ENCODE measurements at places on chromosomes 3 and 15. TPM values are rescaled to one million over a fixed set of nuclear protein-coding genes. Genes with fewer than 3 reads are reported as not detected.

DNA sequence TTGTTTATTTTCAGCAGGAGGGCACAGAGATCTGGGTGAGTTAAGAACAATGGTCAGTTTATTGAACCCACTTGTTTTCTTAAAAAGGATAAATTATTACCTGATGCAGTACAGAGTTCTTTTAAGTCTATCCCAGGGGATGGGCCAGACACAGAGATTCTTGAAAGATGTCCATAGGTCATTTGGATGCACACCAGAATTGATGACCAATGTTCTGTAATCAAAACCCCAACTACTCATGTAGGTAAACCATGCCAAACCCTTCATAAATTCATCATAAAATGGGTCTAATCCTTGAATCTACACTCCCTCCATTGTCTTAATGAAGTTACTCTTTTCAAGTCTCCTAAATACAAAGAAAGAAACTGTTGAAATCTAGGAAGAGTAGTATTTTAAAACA lies 273.0 kb upstream of the COL8A1 start:
- no peaks in the 10 kb centered on the region for H3K36me3 ChIP-seq
- no peak for DNase-seq
- H3K4me1 ChIP-seq: no peaks in the 10 kb centered on the region
- H3K27ac ChIP-seq: no peak overlapping the region
- no peaks in the 10 kb centered on the region for H3K27me3 ChIP-seq

GRCh38 chr3:100008081-100008698 lies 106.1 kb downstream of the FILIP1L start:
- H3K4me3 ChIP-seq: no peak overlapping the region
- peaks cover 5% of the 10 kb centered on the region for H3K4me1 ChIP-seq
- H3K27ac ChIP-seq: peak overlapping the region; percentile 38
- peak; percentile 59 for DNase-seq
- H3K27me3 ChIP-seq: no peaks in the 10 kb centered on the region

DNA sequence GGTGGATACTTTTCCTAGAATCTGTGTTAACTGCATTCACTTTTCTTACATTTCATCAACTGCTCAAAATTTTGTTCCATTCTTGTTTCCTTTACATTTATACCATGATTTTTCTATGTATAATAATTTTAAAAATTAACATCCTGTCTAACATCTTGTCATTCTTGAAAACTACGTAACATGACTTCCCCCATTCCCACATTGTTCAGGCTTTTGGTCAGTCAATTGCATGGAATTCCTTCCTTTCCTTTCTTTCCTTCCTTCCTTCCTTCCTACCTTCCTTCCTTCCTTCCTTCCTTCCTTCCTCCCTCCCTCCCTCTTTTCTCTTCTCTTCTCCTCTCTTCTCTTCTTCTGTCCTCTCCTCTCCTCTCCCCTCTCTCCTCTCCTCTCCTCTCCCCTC lies 220.7 kb upstream of the TP63 start:
- no peak overlapping the region for H3K4me3 ChIP-seq
- DNase-seq: no peak
- no peaks in the 10 kb centered on the region for H3K27me3 ChIP-seq
- H3K27ac ChIP-seq: no peak overlapping the region
- peaks cover 2% of the 10 kb centered on the region for H3K4me1 ChIP-seq

GRCh38 chr3:153958635-153959595 lies 162.3 kb upstream of the ARHGEF26 start:
- H3K36me3 ChIP-seq: no peaks in the 10 kb centered on the region
- H3K4me3 ChIP-seq: no peak overlapping the region
- no peaks in the 10 kb centered on the region for H3K27me3 ChIP-seq
- H3K27ac ChIP-seq: peak overlapping the region; percentile 80

The AADAC gene
- not detected for polyA plus RNA-seq

DNA sequence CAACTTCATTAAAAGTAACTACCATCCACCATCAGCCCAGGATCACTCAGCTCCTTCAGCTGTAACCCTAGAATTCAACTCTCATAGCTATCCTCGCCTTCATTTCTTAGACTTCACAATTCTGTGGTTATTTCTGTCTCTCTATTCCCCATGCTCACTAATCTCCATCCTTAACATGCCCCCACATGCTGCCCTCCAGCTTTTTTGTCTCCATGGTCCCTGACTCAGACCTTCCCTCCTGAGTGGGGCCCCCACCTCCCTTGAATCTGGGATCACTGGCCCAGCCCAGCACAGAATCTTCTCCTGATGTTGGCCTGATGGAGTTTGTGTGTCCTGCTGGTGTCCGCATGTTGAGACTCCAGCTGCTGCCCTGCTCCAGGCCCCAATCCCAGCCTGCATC lies 41.7 kb downstream of the CHST14 start:
- no peak overlapping the region for H3K27ac ChIP-seq
- H3K27me3 ChIP-seq: peaks cover 11% of the 10 kb centered on the region
- H3K4me3 ChIP-seq: no peak overlapping the region

DNA sequence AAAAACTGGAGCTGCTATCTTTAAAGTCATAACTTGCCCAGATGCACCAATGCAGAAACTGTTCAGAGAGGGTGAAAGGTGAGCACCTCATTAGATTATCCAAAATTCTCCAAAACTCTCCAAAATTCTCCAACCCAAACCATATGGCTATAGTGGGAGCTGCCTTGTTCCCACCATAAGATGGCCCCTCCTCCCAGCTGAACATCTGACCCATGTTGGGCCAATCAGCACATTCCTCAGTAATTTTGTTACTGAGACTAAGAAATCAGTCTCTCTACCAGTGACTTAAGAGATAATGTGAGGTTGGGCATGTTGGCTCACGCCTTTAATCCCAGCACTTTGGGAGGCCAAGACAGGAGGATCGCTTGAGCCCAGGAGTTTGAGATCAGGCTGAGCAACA lies 32.8 kb downstream of the DPH3 start:
- no peak overlapping the region for H3K27ac ChIP-seq
- no peaks in the 10 kb centered on the region for H3K36me3 ChIP-seq
- H3K4me3 ChIP-seq: no peak overlapping the region
- no peak for DNase-seq
- H3K4me1 ChIP-seq: no peaks in the 10 kb centered on the region

- no peak for DNase-seq
- no peak overlapping the region for H3K4me3 ChIP-seq
- H3K4me1 ChIP-seq: no peaks in the 10 kb centered on the region
- no peak overlapping the region for H3K27ac ChIP-seq
These were observed 479.9 kb downstream of the MAGI1 start for GRCh38 chr3:65558826-65559225.

GRCh38 chr3:124409650-124410275 lies 320.5 kb upstream of the UMPS start:
- H3K36me3 ChIP-seq: peaks cover 2% of the 10 kb centered on the region
- H3K27ac ChIP-seq: no peak overlapping the region
- no peak for DNase-seq
- no peaks in the 10 kb centered on the region for H3K27me3 ChIP-seq
- peaks cover 2% of the 10 kb centered on the region for H3K4me1 ChIP-seq
